ENCODE measurements at places on chromosomes 2 and 18.

DNA sequence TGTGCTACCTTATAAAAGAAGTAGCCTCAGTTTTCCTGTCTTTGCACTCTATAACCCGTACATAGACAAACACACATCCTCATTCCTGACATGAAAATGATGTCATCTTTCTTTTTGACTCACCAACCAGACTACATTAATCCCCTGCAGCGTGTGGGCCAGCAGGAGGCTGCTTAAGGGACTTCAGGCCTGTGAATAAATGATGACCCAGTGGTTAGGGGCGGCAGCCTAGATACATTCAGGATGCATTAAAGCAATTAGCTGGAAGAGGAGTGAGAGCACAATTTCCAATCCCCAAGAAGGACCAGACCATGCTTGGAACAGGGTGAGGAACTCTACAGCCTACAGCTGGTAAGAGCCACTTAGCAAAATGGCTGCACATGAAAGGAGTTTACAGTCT, 57.3 kb upstream of the KLF7 start:
- DNase-seq: no peak

- DNase-seq: no peak
Observed at GRCh38 chr2:12856934-12857601, 140.3 kb downstream of the TRIB2 start.

- DNase-seq: no peak
Observed at GRCh38 chr18:37398248-37398920, 167.2 kb downstream of the CELF4 start.

- no peak for DNase-seq
Observed at GRCh38 chr2:177348733-177349693, 43.6 kb upstream of the AGPS start.

GRCh38 chr2:143289025-143289424, 159.8 kb downstream of the ARHGAP15 start:
- DNase-seq: no peak
